ENCODE measurements at places on chromosomes 2 and 18. TPM values are rescaled to one million over a fixed set of nuclear protein-coding genes. Genes with fewer than 3 reads are reported as not detected.

Gene CEP68
- 3.9 TPM for total RNA-seq

Gene PSMA8
- not detected for total RNA-seq

Gene ICOS
- not detected for total RNA-seq

Gene LOXHD1
- not detected for total RNA-seq

Gene COL6A3
- total RNA-seq: 0.72 TPM

Gene TLX2
- not detected for total RNA-seq
